Hair follicular keratinocyte (primary cell): ENCODE measurements at places on chromosomes 2 and 18. TPM values are rescaled to one million over a fixed set of nuclear protein-coding genes. Genes with fewer than 3 reads are reported as not detected.

The RAB27B gene
- 4.3 and 5.5 TPM in 2 replicates for total RNA-seq

The SATB2 gene
- 0.30 and 0.78 TPM in 2 replicates for total RNA-seq

The LYG2 gene
- total RNA-seq = not detected in 2 replicates

The RAPGEF4 gene
- 0.55 and 1.8 TPM in 2 replicates for total RNA-seq

The EGR4 gene
- total RNA-seq = not detected in 2 replicates

The FECH gene
- total RNA-seq = 19.4 and 33.6 TPM in 2 replicates

The COLEC12 gene
- total RNA-seq = 0.38 TPM in 1 of 2 replicates, not detected in the other

The GPR45 gene
- total RNA-seq = not detected in 2 replicates

The MTIF2 gene
- total RNA-seq = 41.2 and 44.2 TPM in 2 replicates

The GCC2 gene
- total RNA-seq = 4.1 and 6.0 TPM in 2 replicates

The LOXHD1 gene
- not detected in 2 replicates for total RNA-seq

The DSEL gene
- 1.6 and 2.2 TPM in 2 replicates for total RNA-seq

The REG3G gene
- total RNA-seq = not detected in 2 replicates

The IL36A gene
- total RNA-seq = not detected in 2 replicates

The LHCGR gene
- total RNA-seq = not detected in 2 replicates

The SERPINB10 gene
- 0.08 TPM in 1 of 2 replicates, not detected in the other for total RNA-seq

The ANKRD30BL gene
- not detected in 2 replicates for total RNA-seq
